K562 (cell line): ENCODE measurements at places on chromosomes 11 and 22. TPM values are rescaled to one million over a fixed set of nuclear protein-coding genes. Genes with fewer than 3 reads are reported as not detected.

DNA sequence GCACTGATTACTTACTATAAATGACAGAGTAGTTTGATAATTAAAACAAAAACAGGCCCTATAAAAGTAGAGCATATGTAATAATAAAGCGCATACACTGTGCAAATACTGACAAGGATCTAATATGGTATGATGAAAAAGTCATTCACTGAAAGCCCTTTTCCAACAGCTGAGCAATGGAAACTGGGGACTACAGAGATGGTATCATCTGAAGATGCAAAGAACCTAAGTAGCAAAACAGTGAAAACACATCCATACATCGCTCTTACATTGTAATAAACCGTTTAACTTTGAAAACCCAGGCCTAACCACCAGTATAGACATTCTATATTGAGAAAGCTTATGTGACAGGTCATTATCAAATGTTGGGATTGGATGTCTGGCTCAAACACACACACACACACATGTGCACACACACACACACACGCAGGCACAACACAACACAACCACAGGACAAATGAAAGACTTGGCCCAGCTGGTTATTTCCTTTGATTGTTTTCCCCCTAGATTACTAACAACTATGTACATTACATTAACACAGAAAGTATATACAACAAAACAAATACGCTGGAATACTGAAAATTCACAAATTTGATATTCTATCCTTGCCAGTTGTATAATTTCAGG, 119.5 kb downstream of the APOL5 start:
- DNase-seq: no peak
- no peak overlapping the region for H3K27ac ChIP-seq
- H3K4me3 ChIP-seq: no peak overlapping the region
- no peaks in the 10 kb centered on the region for H3K36me3 ChIP-seq
- no peaks in the 10 kb centered on the region for H3K27me3 ChIP-seq

- no peak for DNase-seq
- H3K36me3 ChIP-seq: no peaks in the 10 kb centered on the region
- H3K4me3 ChIP-seq: no peak overlapping the region
These were observed 660.1 kb downstream of the OPCML start for GRCh38 chr11:132872211-132872610.

DNA sequence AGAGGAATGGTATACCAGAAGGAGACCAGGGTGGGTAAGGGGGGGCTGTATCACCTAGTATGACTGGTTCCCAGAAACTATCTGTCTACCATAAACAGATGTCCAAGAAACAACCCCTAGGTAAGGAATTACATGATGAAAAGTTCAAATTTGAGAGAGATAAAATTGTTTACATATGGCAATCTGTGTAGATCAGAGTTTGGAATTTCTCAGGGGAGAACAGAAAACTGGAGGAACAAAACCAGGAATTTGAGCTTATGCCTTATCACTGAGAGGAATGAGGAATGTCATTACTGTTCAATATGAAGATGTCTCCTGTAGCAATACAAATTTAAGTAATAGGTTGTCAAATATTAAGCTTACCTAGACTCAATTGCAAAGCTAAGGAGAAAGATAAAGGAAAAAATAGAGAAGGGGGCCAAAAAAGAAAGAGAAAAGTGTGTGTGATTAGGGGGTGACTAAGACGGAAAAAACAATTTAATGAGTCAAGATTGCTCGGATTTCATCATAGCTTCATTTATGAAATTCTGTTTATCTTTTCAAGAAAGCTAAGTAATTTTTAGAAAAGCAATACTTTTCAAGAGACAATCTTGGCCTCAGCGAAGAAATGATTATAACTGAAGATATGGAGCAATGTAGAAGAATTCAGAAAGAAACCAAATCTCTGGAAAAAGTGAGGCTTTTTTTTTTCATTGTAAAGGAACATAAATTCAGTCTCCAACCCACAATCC, 117.8 kb downstream of the APOL5 start:
- no peaks in the 10 kb centered on the region for H3K36me3 ChIP-seq
- 0 out of 2 replicates have a peak, but pooled peaks cover 3% of the 10 kb centered on the region for H3K4me1 ChIP-seq
- DNase-seq: no peak
- peak overlapping the region; percentile 31; the same call in 1 of the 3 replicates for H3K27ac ChIP-seq

Gene OR10A2
- total RNA-seq: not detected in 2 replicates

Gene KRTAP5-2
- not detected in 2 replicates for total RNA-seq

DNA sequence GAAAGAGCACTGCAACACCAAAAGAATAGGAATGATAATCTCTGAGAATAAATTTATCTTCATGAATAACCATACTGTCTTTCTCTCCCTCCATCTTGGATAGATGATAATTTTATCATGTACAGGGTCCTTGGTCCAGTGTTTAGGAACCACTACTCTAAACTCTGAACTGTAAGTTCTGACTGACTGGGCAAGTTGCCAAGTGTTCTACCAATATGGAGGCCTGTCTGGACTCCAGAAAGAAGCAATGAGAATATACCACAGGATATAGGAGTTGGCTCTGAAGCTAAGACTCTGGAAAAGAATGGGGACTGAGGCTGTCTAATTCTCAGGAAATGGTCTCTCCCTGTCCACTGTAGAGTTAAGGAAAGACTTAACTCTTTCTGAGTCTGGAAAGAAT, 1.5 kb downstream of the FHIP1B start:
- peaks cover 3% of the 10 kb centered on the region; the same call in 1 of the 3 replicates for H3K36me3 ChIP-seq
- H3K27me3 ChIP-seq: no peaks in the 10 kb centered on the region
- H3K27ac ChIP-seq: no peak overlapping the region
- no peaks in the 10 kb centered on the region; the same call in none of the 2 replicates for H3K4me1 ChIP-seq

GRCh38 chr11:17258670-17259069, 17.9 kb upstream of the NUCB2 start:
- no peaks in the 10 kb centered on the region for H3K27me3 ChIP-seq
- H3K4me1 ChIP-seq: peaks cover 8% of the 10 kb centered on the region
- H3K36me3 ChIP-seq: no peaks in the 10 kb centered on the region

DNA sequence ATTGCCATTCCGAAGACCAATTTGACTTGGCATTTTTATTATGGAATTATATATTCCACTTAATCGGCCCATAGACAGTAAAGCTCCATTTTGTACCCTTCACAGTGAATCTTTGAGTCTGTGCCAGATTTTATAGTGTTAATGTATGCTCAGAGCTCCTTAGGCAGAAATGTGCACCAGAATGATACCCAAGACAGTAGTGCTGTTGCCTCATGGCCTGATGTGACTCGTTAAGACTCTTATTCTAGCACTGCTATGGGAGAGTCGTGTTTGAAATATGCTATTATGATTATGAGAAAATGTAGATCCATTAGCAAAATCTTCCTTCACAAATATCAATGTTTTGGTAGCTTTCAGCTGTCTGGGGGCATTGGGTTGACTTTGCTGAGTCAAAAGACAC, 209.8 kb upstream of the RAG2 start:
- no peaks in the 10 kb centered on the region for H3K27me3 ChIP-seq
- no peak overlapping the region for H3K27ac ChIP-seq
- H3K36me3 ChIP-seq: no peaks in the 10 kb centered on the region
- H3K4me1 ChIP-seq: no peaks in the 10 kb centered on the region
- no peak for DNase-seq
- no peak overlapping the region for H3K4me3 ChIP-seq

Gene COX8A
- total RNA-seq: 746 and 750 TPM in 2 replicates

Gene NLRP14
- total RNA-seq: 0.65 and 0.73 TPM in 2 replicates

Gene RFPL3
- not detected in 2 replicates for total RNA-seq

- peaks cover 2% of the 10 kb centered on the region; the same call in 1 of the 3 replicates for H3K27me3 ChIP-seq
- DNase-seq: no peak
- peak overlapping the region; percentile 95 for H3K27ac ChIP-seq
- H3K4me3 ChIP-seq: peak overlapping the region; percentile 91
- H3K4me1 ChIP-seq: peaks cover 10% of the 10 kb centered on the region; the same call in 1 of the 2 replicates
These were observed 691 bp downstream of the CEP295 start for GRCh38 chr11:93662175-93662570.

- H3K4me3 ChIP-seq: no peak overlapping the region
- DNase-seq: no peak
- no peaks in the 10 kb centered on the region for H3K27me3 ChIP-seq
- H3K4me1 ChIP-seq: no peaks in the 10 kb centered on the region
These were observed 238.0 kb upstream of the NARS2 start for GRCh38 chr11:78812513-78813293.

- H3K36me3 ChIP-seq: no peaks in the 10 kb centered on the region
- peaks cover 57% of the 10 kb centered on the region for H3K4me1 ChIP-seq
- peak; percentile 63 for DNase-seq
- no peaks in the 10 kb centered on the region for H3K27me3 ChIP-seq
- no peak overlapping the region for H3K27ac ChIP-seq
- H3K4me3 ChIP-seq: no peak overlapping the region
These were observed 58.9 kb downstream of the FLRT1 start for GRCh38 chr11:64094463-64095260.

DNA sequence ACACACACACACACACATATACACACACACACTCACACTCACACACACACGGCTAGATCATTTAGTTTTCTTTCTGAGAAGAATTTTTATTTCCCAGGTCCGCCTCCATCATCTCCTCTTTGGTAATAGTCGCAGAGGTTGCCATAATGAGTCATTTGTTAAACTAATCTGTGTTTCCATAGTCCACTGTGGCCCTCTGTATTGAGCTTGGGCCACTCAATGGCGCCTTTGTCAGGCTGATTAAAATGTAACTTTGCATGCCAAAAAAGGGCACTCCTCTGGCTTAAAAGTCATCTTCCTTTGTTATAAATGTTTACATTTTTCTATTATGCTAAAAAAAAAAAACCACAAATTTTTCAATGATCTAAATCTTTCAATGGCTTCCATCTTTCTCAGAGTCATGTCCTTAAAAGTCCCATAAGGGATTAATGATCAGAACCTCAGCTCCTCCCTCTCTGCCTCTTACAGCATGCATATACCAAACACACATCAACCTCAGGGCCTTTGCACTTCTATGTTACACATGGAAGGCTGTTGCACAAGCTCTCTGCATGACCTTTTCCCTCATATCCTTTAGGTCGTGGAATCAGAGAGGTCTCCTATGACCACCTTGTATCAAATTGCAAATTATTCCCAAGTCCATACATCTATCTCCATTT, 35.3 kb downstream of the EHF start:
- no peaks in the 10 kb centered on the region for H3K36me3 ChIP-seq
- H3K27me3 ChIP-seq: no peaks in the 10 kb centered on the region
- no peak overlapping the region for H3K27ac ChIP-seq
- H3K4me1 ChIP-seq: peaks cover 29% of the 10 kb centered on the region
- no peak overlapping the region for H3K4me3 ChIP-seq
- DNase-seq: no peak

GRCh38 chr11:110347660-110348059, 51.2 kb upstream of the RDX start:
- H3K4me3 ChIP-seq: no peak overlapping the region
- no peaks in the 10 kb centered on the region; the same call in 2 of the 3 replicates for H3K27me3 ChIP-seq
- no peak overlapping the region for H3K27ac ChIP-seq
- H3K36me3 ChIP-seq: no peaks in the 10 kb centered on the region
- no peaks in the 10 kb centered on the region for H3K4me1 ChIP-seq

GRCh38 chr11:3920148-3920852, 64.8 kb downstream of the STIM1 start:
- no peak for DNase-seq
- no peak overlapping the region for H3K4me3 ChIP-seq
- H3K36me3 ChIP-seq: 0 out of 3 replicates have a peak, but pooled peaks cover 2% of the 10 kb centered on the region

DNA sequence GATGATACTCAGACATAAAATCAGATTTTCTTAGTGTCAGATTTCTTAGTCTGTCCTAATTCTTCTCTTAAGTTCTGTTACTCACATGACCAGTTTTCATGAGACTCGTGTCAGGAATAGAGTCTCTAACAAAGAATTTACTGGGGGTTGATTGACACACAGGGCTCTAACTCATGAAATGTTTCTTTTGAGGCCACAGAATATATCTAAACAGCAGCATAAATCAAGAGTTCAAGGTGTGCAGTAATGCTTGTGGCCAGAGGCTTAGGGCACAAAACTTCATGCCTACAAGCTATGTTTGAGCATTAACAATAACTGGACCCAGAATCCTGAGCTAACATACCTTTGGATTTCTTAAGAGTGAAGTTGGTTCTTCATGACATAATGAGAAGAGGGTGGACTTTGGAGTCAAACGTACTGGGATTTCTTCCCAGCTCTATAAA, 237.2 kb downstream of the DDX10 start:
- H3K36me3 ChIP-seq: no peaks in the 10 kb centered on the region
- no peak overlapping the region for H3K27ac ChIP-seq
- H3K4me3 ChIP-seq: no peak overlapping the region
- H3K27me3 ChIP-seq: no peaks in the 10 kb centered on the region
- H3K4me1 ChIP-seq: no peaks in the 10 kb centered on the region

Gene APOA4
- total RNA-seq: not detected in 2 replicates

GRCh38 chr22:27538666-27539065, 262.9 kb downstream of the MN1 start:
- no peak overlapping the region for H3K4me3 ChIP-seq
- no peak overlapping the region for H3K27ac ChIP-seq
- H3K27me3 ChIP-seq: 0 out of 3 replicates have a peak, but pooled peaks cover 2% of the 10 kb centered on the region
- no peaks in the 10 kb centered on the region for H3K36me3 ChIP-seq
- H3K4me1 ChIP-seq: no peaks in the 10 kb centered on the region
- DNase-seq: no peak

- no peaks in the 10 kb centered on the region for H3K36me3 ChIP-seq
- peaks cover 3% of the 10 kb centered on the region; the same call in 1 of the 2 replicates for H3K4me1 ChIP-seq
- H3K27me3 ChIP-seq: peaks cover 5% of the 10 kb centered on the region; the same call in 1 of the 2 replicates
- DNase-seq: no peak
- H3K27ac ChIP-seq: no peak overlapping the region
- H3K4me3 ChIP-seq: no peak overlapping the region
These were observed 30.0 kb upstream of the RFPL3 start for GRCh38 chr22:32327596-32328171.

DNA sequence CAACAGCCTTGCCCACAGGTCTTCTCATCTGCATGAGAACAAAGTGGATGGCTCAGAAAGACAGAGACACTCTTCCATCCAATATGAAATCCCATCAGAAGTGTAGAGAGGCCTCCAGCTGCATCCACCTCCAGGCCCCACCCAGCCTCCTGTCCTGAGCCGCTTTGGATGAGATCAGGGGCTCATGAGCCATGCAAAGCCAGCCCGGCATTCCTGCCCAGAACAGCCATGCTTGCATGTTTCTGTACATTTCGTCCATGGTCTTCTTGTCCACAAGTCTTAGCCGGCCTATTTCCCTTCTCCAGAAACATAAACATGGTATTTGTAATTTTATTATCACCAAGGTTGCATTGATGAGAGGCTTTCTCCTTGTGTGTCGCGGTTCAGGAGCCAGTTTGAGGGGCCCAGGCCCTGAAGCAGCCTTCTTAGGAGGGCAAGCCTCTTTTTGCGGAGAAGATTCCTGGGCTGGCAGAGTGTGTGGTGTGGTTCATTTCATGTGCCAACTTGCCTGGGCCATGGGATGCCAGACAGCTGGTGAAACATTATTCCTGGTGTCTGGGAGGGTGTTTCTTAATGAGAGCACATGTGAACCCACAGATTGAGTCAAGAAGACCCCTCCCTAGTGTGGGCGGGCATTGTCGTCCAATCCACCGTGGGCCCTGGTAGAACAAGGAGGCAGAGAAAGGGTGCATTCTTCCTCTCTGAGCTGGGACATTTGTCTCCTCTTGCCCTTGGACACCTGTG, 928.9 kb downstream of the TBC1D22A start:
- DNase-seq: no peak
- no peak overlapping the region for H3K4me3 ChIP-seq
- H3K27me3 ChIP-seq: no peaks in the 10 kb centered on the region
- H3K36me3 ChIP-seq: peaks cover 35% of the 10 kb centered on the region; the same call in 2 of the 3 replicates
- no peaks in the 10 kb centered on the region for H3K4me1 ChIP-seq

GRCh38 chr22:40422558-40423309, 52.3 kb downstream of the SGSM3 start:
- no peak for DNase-seq
- no peaks in the 10 kb centered on the region for H3K27me3 ChIP-seq
- H3K4me3 ChIP-seq: no peak overlapping the region

GRCh38 chr11:116778556-116778955, 5.8 kb upstream of the BUD13 start:
- H3K27ac ChIP-seq: no peak overlapping the region
- H3K4me1 ChIP-seq: peaks cover 32% of the 10 kb centered on the region; the same call in 2 of the 3 replicates
- DNase-seq: no peak
- no peak overlapping the region for H3K4me3 ChIP-seq
- peaks cover 72% of the 10 kb centered on the region for H3K36me3 ChIP-seq

Gene C1QTNF6
- total RNA-seq: 0.75 and 0.81 TPM in 2 replicates
